Nucleus accumbens (tissue), 56 donors: ENCODE measurements at places on chromosomes 16 and 17.

GRCh38 chr17:80446645-80447405, 29.6 kb downstream of the NPTX1 start:
- no peak for DNase-seq

GRCh38 chr17:79969906-79970305, 65.8 kb downstream of the TBC1D16 start:
- no peak for DNase-seq

GRCh38 chr17:27824176-27824715, 23.9 kb upstream of the NOS2 start:
- no peak for DNase-seq

DNA sequence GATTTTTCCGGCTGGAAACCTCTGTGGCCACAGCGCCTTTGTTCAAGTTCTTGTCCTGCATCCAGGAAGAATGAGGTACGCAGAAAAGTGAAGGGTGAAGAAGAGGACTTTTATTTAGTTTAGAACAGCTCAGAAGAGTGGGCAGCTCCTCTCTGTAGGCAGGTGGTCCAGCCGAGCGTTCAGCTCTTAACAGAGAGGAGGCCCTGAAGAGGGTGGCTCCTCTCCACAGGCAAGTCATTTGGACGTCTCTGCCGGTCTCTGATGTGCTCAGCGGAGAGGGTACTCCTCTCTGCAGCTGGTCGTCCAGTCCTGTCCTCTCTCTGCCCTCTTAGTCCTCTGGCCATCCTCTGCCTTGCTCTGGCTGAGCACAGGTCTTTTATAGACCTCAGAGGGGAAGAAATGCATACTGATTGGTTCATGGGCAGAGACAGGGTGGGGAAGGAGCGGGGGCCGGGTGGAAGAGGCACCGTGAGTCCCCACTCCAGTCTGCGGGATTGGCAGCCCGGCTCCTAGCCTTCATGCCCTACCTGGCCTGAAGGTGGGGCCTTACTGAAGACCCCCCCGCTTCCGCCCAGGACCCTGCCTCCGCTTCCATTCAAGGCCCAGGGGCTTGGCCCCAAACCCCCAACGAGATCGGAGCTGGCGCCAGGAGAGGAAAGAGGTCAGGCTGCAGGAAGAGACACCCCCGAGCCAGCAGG, 70.0 kb upstream of the NKD1 start:
- DNase-seq: no peak

- DNase-seq: no peak
These were observed 33.4 kb upstream of the CLEC18A start for GRCh38 chr16:69917739-69918138.

DNA sequence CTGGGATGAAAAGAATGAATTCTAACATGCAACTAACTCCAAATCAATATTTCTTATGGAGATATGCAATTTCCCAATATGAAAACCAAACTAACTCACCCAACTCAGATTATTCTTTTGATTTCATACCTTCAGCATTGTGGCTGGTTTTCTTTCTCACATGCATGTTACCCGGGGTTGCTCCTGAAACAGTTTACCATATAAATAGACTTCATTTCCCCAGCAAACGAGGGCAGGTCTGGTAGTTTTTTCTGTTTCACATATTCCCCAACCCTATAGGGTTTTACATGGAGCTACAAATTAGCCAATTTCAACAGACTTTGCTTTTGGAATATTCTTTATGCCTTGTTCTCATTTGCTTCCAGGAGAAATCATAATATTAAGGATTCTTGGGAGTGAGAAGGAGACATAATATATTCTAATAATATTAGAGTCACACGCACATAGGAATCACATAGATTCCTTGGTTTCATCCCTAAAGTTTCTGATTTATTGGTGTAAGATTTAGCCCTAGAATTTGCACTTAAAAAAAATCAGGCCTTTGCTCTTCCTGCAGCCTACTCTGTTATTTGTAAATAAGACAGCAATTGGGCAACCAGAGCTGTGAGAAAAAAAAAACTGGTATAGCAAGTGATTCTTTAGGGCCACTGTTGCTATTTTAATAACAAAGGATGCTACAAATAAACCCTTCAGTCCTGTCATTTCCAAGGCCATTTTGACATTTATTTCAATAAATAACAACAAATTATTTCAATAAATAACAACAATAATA, 60.3 kb upstream of the FAM20A start:
- DNase-seq: no peak

DNA sequence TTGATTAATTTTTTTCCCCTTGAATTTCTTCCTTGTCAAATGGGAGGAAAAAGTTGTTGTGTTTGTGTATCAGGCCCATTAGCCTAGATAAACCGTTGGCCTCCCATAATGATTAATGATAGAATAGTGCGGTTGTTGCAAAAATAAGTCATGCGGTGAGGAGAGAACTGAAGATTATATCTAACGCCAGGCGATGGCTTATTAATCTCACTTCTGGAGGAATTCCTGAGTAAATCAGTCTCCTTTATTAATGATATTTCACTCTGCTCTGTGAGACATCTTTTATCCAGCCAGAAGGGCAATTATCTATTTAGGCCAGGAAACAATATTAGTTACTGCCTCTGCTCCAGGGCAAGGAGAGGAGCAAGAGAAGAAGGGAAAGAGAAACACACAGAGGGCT, 107.3 kb downstream of the IRX5 start:
- DNase-seq: no peak

DNA sequence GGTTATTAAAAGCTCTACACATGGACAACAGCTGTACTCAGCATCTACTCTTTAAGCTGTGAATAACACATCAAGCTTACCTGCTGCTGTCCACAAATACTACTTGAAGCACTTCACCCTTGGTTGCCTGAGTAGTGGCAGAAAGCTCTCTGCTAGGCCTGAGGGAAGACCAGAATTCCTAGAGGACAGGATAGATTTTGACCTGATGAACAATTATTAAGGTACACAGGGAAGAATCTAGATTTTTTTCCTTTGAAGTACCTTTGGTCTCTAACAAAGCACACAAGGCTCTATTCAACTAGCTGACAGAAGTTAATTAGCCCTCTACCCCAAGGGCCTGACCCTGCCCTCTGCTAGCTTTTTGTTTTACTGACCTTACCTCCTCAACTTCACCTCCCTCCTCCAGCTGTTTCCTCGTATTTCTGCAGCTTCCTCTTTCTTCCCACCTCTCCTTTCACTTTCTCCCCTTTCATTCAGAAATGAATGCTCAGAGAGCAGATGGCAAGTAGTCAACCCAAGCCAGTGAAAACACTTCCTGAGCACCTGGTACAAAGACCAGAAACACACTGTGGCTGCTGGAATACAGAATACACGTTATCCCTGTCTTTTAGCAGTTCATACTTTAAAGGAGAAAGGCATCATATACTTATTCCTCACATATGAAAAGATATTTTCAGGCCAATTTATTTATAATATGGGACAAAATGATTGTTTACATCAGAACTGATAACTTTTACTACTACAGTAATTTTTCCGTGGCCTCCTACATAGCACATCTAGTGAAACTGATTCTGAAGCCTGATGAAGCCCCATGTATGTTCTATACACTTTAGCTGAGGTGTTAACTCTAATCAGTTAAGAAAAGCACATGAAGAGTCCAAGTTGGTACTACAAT, 5.7 kb upstream of the VEZF1 start:
- no peak for DNase-seq

DNA sequence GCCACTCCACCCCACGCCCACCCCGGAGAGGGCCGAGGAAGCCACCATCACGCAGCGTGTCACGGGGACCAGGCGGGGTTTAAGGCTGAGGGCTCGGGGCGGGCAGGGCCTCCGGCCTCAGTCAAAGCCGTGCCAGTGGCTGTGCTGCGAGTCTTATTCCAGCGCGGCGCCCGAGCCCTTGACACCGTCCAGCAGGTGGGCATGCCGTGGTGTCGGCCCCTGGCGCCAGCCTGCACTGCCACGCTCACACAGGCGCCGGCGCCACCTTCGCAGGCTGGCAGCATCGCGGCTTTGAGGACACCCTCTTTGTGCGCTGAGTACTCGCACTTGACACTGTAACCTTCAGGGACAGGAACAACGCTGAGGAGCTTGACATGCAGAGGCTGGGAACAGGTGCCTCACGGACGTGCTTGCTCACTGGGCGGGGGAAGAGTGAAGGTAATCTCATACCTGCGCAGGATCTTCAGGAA, 34.0 kb upstream of the ZNF629 start:
- DNase-seq: no peak

DNA sequence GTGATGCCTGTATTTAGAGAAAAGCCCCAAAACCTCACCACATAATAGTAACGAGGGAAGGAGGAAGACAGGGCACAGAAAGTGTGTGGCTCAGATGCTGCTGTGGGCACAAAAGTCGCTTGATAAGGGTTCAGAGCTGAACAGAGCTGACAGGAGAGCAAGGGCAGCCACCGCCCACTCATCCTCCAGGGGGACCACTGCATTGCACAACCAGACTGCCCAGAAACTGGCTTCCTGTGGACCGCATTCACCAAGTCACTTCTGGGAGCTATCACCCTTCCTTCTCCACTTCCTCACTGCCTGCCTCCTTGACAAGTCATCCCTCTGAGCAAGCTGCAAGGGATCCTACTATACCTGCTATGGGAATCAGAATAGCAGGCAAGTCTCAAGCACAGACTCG, 512.4 kb upstream of the CDH11 start:
- no peak for DNase-seq

GRCh38 chr17:20116683-20117309, 107.6 kb downstream of the SPECC1 start:
- no peak for DNase-seq

DNA sequence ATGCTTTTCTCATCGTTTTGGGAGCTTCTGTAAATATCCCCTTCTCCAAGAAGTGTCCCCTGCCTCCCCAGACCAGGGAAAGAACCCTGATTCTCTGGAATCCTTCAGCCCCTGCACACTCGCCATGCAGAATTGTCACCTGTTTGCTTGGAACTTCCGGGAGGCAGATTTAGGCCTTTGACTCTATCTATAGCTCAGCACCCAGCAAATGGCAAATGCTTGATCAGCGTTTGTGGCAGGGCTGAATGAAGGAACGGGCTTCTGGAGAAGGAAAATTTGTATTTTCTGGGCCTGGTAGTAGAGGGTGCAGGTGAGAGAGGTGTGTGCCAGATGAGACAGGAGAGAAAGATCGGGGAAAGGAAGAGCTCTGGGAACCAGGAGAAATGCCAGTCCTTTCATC, 18.3 kb upstream of the CACNG4 start:
- no peak for DNase-seq

DNA sequence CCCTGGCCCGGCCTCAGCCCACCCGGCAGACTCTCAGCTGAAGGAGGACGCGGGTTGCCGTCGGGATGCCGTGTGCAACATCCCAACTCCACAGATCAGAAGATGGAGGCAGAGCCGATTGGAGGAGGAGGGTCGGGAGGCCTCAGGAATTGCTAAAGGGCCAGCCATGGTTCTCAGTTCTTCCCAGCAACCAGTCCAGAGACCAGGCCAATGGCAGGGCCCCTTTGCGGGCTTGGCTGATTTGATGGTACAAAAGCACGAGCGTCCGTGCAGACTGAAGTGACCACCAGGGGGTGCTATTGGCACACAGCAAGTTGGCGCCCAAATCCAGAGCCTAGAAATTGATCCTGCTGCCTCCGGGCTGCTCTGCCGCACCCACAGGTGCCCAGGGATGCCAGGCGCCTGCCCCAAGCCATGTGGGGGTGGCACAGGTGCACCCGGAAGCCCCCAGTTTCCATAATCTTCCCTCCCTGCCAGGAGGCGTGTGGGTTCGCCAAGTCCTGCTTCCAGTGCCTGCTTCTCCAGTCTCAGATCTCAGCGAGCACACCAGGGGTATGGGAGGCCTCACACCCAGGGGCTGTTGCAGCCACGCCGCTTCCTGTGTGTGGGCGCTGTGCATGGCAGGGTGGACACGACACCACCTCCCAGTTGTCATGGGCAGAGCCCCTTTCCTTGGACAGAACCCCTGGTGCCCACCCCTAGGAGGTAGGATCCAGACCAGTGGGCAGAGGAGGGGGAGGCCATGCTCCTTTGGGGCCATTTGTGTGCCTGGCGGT, 7.1 kb upstream of the TEX19 start:
- peak; percentile 63 for DNase-seq

- DNase-seq: no peak
These were observed 21.1 kb downstream of the NPTX1 start for GRCh38 chr17:80455336-80455710.

- DNase-seq: no peak
These were observed 38.2 kb upstream of the ZC3H18 start for GRCh38 chr16:88531931-88532433.

DNA sequence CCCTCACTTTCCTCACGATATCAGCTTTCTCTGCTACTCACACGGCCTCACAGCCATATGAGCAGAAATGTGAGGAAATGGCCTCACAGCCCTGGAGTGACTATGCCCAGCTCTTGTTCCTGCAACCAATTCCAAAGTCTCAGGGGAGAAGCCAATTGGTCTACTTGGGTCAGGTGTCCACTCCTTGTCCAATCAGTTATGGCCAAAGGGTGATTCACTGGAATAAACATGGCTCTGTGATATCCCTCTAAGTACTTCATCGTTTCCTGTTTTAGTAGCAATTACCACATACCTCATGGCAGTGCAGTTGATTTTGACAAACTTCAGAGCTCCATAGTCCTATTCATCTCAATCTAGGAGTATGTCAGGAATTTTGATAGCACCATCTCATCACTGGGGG, 195.4 kb downstream of the KATNIP start:
- DNase-seq: no peak

- no peak for DNase-seq
These were observed 3.7 kb downstream of the PHF12 start for GRCh38 chr17:28947639-28948038.

DNA sequence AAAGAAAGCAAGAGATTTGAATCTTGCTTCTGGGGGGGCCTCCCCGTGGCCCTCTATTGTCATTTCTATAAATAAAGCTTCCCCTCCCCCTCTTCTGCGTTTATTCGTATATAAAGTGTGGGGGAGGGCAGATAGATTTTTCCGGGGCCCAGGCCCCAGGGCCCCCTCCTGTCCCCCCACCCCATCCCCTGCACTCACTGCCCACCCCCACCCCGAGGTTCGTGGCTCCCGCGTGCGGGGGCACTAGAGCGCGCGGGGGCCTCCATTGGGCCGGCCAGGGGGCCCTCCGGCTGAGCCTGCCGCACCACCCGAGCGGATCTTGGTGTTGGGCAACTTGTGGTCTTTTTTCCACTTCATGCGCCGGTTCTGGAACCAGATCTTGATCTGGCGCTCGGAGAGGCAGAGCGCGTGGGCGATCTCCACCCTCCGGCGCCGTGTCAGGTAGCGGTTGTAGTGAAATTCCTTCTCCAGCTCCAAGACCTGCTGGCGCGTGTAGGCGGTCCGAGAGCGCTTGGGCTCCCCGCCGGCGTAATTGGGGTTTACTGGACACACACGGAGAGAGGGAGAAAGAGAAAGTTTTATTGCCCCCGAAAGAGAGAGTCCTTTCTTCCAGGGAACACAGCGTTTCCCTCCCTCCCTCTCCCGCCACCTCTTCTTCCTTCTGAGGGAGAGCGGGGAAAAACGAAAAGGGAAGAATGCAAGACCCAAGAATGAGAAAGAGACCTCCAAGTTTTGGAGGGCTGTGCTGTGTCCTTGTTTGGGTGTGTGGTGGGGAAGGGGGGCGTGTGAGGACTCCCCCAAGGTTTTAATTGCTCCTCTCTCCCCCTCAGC, 1.5 kb downstream of the HOXB4 start:
- DNase-seq: no peak

DNA sequence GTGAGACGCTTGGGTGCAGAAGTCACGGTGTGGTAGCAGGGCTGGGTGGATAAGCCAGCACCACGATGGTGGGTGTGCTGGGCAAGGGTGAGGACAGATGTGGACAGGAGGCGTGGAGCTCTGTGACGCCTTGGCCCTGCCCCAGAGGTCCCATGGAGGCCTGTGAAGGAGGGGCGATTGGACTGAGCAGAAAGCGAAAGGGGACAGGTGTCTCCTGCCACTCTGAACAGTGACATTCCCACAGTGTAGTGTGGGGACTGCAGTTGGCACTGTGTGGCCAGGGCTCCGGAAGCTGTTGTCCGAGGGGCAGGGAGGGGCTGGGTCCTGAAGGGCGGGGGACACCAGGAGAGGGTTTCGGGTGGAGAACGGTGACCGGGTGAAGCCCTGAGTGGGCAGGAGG, 7.3 kb downstream of the TBC1D24 start:
- no peak for DNase-seq
